ENCODE measurements at places on chromosomes 5 and 9. TPM values are rescaled to one million over a fixed set of nuclear protein-coding genes. Genes with fewer than 3 reads are reported as not detected.

PCDHB5 gene
- total RNA-seq = 12.4 TPM

NUTM2G gene
- total RNA-seq = not detected

TMC1 gene
- total RNA-seq = 0.19 TPM

MAST4 gene
- 2.6 TPM for total RNA-seq

LCP2 gene
- total RNA-seq = 1.1 TPM

ARSK gene
- 11.0 TPM for total RNA-seq

PCDHA11 gene
- total RNA-seq = 4.9 TPM

OLFM1 gene
- 0.13 TPM for total RNA-seq

OBP2B gene
- not detected for total RNA-seq

PRLR gene
- total RNA-seq = 0.16 TPM

SKP2 gene
- 38.6 TPM for total RNA-seq

EIF4E1B gene
- total RNA-seq = not detected

TAF11L5 gene
- not detected for total RNA-seq

CCDC152 gene
- total RNA-seq = 0.27 TPM

EPB41L4B gene
- total RNA-seq = 0.45 TPM

PRDM9 gene
- 0.41 TPM for total RNA-seq

CEMIP2 gene
- total RNA-seq = 91.7 TPM
